Stimulated activated CD8-positive, alpha-beta memory T cell treated with anti-CD3 and anti-CD28 coated beads, Interleukin-7, amount 100 ng/mL, for 4 hours (primary cell): ENCODE measurements at places on chromosomes 3 and 15.

- no peak for DNase-seq
Observed at GRCh38 chr3:192079098-192079497, 618.1 kb downstream of the PYDC2 start.

DNA sequence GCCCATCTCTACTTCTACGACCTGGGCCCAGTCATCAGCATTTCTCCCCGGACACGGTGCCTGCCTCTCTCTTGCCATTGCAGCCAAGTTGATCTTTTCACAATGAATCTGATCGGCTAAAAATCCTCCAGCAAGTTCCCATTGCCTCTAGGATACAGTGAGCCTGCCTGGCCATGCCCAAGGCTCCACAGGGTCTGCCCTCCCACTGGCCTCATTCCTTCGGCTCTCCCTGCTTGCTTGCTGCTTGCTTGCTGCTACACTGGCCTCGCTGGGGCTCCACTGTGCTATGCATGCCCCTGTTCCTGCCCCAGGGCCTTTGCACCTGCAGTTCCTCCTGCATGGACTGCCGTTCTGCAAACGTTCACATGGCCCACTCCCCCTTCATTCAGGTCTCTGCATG lies 2.0 kb downstream of the ABTB1 start:
- DNase-seq: no peak

- DNase-seq: no peak
Observed at GRCh38 chr15:51672155-51672687, 9.1 kb upstream of the SCG3 start.

DNA sequence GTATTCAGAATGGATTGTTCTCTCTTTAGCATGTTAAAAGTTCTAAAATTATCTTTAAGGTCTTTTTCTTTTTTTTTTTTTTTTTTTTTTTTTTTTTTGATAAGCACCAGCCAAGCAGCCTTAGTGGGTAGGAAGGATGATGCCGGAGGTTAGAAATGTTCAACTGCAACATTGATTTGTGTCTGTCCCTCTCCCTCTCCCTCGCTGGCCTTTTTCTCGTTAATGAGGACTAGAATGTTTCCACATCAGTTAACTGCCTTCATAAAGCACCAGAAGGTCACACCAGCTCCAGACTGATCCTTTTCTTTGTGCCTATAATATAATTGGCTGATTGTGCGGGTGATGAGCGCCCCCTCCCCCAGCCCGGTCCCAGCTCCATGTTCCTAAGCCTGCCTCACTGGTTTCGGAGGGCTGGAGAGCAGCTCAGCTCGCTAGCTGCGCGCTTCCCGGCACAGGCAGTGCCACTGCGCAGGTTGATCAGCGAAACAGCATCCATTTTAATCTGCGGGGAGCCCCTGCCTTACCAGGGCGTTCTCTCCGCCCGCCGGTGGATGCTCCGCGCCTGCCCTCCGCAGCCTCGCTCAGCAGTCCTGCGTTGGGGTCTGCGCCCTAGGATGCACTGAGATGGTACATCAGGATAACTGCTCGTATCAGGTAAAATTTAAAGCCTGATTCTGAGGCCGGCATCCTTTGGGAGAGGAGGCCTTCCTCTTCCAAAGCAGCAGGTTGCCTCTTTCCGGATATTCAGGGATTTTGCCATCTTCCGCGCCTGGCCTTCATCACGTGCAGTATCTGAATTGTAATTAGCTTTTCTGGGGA lies 148.9 kb upstream of the IL12A start:
- DNase-seq: no peak
